ENCODE measurements at places on chromosomes 5 and 9.
A peak's percentile ranks its signal among the peaks of the same experiment; 100 is the strongest.

DNA sequence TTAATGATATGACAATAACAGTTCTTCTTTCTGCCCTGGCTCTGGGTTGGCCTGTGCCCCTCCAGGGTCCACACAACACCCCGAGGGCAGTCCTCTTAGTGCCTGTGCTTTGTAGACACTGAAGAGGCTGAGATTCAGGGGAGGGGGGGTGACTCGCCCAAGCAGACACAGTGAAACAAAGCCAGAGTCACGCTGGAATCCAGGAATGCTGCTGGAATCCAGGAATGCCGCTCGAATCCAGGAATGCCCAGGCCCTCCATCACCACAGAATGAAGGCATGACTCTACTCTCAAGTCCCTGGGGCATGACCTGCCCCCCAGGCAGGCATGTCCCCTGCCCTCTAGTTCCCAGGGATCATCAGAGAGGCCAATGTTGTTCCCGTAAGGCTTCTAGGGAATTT is 73.1 kb downstream of the LRSAM1 start:
- H3K27ac ChIP-seq: peak overlapping the region; percentile 63
- no peak for DNase-seq
- no peak overlapping the region for H3K4me3 ChIP-seq
- H3K36me3 ChIP-seq: peaks cover 44% of the 10 kb centered on the region
- no peaks in the 10 kb centered on the region for H3K27me3 ChIP-seq

GRCh38 chr5:5132234-5132633 is 7.9 kb upstream of the ADAMTS16 start:
- no peak for DNase-seq
- no peak overlapping the region for H3K27ac ChIP-seq
- no peak overlapping the region for H3K4me3 ChIP-seq
- no peaks in the 10 kb centered on the region for H3K36me3 ChIP-seq

GRCh38 chr5:126456217-126456820 is 33.1 kb downstream of the GRAMD2B start:
- no peak overlapping the region for H3K4me3 ChIP-seq
- no peaks in the 10 kb centered on the region for H3K27me3 ChIP-seq
- H3K27ac ChIP-seq: no peak overlapping the region
- H3K36me3 ChIP-seq: no peaks in the 10 kb centered on the region
- no peaks in the 10 kb centered on the region for H3K4me1 ChIP-seq

- no peak overlapping the region for H3K27ac ChIP-seq
- no peaks in the 10 kb centered on the region for H3K4me1 ChIP-seq
- H3K4me3 ChIP-seq: no peak overlapping the region
- no peaks in the 10 kb centered on the region for H3K27me3 ChIP-seq
- DNase-seq: no peak
These were observed 63.6 kb downstream of the NUDT12 start for GRCh38 chr5:103498800-103499551.

- DNase-seq: no peak
- 0 out of 2 replicates have a peak, but pooled peaks cover 6% of the 10 kb centered on the region for H3K4me1 ChIP-seq
- no peak overlapping the region for H3K27ac ChIP-seq
- H3K4me3 ChIP-seq: no peak overlapping the region
These were observed 187.7 kb downstream of the TLE4 start for GRCh38 chr9:79759460-79759859.

DNA sequence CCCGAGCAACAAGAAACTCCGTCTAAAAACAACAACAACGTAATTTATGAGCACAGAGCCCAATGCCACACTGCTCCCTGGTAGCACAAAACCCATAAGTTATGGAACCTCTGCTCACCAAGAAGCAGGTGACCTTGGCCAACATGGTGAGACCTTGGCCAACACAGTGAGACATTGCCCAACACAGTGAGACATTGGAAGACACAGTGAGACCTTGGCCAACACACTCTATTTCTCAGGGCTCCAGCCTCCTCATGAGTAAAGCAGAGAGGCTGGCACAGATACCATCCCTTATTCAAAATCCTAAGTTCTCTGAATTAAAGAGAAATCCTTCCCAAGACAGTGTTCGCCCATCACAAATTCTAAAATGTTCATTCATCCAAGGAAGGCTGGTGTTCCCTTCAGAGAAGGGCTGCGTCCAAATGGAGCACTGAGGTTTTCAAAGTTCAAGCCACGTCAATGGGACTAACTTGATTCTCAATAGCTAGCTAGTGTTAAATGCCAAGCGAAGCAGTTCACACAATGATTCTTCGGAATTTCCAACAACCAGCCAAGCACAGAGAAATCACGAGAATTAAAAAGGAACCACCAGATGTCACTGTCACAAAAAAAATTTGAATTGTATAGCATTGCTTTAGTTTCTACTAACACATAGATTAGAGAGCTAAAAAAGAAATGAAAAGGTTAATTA is 29.5 kb downstream of the TTC39B start:
- no peaks in the 10 kb centered on the region for H3K27me3 ChIP-seq
- no peak overlapping the region for H3K4me3 ChIP-seq
- DNase-seq: peak; percentile 24
- H3K36me3 ChIP-seq: no peaks in the 10 kb centered on the region
- H3K4me1 ChIP-seq: no peaks in the 10 kb centered on the region
- H3K27ac ChIP-seq: no peak overlapping the region
